NCI-H2171 (cell line): ENCODE measurements at places on chromosomes 7 and 10.

DNA sequence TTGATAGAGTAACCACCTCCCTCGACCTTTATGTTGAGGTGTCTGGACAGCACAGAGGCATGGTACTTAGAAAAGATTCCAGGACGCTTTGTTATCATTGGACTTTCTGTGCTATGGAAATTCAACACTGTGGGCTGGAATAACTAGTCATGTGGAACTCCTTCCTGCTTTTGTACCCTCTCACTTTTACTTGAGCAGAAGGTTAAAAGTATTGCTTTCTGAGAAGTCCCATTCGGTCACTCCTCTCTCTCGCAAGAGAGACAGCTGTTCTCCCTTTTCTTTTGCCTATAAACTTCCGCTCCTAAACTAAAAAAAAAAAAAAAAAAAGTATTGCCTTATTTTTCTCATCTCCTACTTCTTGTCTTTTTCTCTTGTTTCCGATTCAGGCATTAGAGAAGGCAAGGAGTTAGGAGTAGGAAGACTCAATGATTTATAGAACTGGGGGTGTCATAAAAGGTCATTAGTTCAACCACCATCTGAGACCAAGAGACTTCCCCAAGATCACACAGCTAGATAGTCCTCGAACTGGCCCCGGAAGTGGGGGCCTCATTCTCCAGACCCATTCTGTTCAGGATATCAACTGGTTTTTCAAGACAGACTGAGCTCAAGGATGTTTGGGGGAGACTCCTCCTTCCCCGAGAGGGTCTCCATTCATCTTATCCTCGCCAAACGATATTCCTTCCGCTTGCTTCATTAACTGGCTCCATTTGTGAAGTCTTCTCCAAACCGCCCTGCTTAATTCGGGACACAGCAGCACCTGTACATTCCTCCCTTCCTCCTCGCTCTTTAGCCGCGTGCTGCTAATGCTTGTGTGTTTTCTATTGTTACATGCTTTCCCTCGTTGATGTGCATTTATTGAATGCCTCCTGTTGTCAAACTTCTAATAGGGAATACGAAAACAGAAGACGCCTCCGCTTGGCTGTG lies 995 bp upstream of the INPP5F start:
- no peak for DNase-seq

GRCh38 chr7:975702-976473 lies 539 bp upstream of the COX19 start:
- DNase-seq = no peak

GRCh38 chr10:110700947-110701616 lies 56.9 kb downstream of the RBM20 start:
- no peak for DNase-seq

DNA sequence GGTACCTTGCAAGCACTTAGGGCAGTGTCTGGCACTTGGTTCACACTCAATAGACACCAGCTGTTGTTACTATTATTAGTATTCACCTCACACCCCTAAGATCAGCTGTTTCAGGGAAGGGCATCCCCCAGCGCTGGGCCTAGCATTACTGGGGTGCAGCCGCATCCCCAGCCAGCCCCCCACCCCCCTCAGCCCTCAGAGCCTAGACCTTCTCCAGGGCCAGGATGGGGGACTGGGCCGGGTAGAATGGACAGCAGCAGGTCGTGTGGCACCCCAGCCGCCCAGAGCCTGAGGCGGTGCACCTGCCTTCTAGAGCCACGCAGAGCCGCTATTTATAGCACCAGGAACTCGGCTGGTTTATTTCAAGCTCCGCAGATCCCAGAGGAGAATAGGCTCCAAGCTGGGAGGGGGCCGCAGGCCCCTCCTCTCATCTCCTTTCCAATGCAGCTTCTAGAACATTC lies 60.5 kb downstream of the GTF2IRD1 start:
- DNase-seq = no peak

DNA sequence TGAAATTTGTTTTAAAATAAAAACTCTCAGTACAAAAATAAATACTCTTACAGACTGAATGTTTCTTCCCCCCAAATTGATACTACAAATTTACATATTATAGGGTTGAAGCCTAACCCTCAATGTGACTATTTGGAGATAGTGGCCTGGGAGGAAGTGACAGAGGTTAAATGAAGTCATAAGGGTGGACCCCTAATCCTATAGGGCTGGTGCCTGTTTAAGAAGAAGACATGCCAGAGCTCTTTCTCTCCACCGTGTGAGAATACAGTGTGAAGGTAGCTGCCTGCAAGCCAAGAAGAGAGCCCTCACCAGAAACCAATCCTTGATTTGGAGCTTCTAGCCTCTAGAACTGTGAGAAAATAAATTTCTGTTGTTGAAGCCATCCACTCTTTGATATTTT lies 67.6 kb downstream of the MCU start:
- DNase-seq = no peak
